ENCODE measurements at places on chromosomes 1 and 21. TPM values are rescaled to one million over a fixed set of nuclear protein-coding genes. Genes with fewer than 3 reads are reported as not detected.

DNA sequence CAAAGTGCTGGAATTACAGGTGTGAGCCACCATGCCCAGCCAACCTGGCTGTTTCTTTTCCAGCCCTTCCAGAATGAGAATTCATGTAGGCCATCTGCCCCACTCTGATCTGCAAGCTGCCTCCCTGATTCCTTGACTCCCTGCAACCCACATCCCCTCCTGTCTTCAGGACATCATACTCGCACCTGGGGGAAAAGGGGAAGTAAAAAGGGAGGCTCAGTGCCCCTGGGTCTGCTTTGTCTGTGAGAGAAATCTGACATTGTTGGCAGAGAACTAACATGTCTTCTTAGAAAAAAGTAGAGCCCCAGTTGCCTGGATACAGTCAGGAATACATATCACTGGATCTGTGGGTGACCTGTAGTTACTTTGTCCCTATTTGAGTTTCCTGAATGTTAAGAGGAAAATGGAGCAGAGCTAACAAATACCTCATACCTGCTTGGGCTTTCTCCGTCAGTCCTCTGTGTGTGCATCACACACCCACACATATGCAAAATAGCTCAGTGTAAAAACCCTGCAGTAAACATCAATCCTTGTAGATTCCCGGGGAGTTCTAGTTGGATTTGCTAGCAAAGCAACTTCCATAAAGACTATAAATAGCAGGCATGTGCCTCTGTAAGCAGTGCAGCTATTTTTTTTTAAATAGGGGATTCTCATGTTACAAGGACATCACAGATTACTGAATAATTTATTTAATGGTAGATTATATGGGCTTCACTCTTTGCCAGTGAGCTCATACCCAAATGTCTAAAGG is 62.9 kb downstream of the TEX35 start:
- DNase-seq, result no peak

MANEAL gene
- 1.5 TPM for total RNA-seq

- no peak for DNase-seq
Measured at GRCh38 chr1:31073044-31073443, 7.5 kb upstream of the PUM1 start.

GRCh38 chr1:210689826-210690225 is 361.1 kb downstream of the HHAT start:
- no peak for DNase-seq

- DNase-seq, result no peak
Measured at GRCh38 chr1:202289009-202289408, 52.7 kb downstream of the UBE2T start.

ACAP3 gene
- total RNA-seq, result 31.8 TPM
